ENCODE measurements at places on chromosomes 7 and 10.
A peak's percentile ranks its signal among the peaks of the same experiment; 100 is the strongest.

DNA sequence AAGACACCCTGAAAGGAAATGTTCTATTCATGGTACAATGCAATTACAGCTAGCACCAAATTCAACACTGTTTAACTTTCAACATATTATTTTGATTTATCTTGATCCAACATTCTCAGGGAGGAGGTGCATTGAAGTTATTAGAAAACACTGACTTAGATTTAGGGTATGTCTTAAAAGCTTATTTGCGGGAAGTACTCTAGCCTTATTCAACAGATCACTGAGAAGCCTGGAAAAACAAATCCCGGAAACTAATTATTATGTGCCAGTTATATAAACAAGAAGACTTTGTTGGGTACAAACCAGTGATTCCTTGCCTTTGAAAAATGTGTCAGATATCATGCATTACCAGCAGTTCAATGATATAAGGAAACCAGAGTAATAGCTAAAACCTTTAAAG is 160.1 kb downstream of the CFTR start:
- DNase-seq: no peak

DNA sequence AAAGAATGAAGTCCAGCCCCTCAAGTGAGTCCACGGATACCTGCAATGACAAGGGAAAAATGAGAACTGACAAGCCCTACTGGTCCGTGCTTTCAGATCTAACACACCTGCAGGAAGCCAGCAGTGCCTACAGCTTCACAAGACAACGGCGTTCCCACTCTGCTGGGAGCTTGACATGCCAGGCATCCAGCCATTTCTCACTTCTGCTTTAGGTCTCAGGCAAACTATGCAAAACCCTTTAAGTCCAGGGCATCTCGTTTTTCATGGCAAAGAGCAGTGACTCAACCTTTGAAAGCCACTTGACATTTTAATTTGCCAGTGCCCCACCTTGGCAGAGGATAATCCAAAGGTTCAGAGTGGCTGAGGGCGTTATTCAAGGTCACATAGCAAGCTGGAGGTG is 49.1 kb upstream of the GPAM start:
- DNase-seq: peak; percentile 77

DNA sequence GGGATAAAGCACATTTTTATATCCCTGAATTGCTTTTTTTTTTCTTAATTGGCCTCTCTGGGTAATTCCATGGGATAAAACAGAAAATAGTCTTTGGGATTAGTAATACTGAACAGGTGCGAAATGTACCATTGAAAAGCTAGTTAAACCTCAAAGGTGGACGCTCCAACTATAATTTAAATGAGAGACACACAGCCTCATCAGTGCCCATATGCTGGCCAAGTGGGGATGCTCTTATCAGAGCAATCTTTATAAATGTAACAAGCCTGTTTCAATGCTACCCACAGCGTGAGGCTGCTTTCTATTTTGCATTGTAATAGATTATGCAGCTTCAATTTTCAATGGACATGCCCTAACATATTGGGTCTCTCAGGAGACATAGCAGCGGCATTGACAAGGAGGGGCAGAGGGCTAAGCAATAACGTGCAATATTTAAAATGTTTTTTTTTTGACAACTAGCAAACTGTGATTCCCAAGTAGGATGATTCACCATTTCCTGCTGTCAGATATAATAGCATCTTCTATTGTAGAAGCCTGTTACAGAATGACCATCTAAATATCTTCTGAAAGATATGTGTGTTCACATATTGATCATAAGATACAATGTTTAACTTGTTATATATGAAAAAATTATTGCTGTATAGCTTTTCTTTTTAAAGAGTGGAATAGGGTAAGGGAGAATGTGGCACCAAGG is 91.3 kb upstream of the BET1 start:
- DNase-seq: no peak

GRCh38 chr7:102098986-102099385 is 187.7 kb upstream of the SH2B2 start:
- DNase-seq: no peak

DNA sequence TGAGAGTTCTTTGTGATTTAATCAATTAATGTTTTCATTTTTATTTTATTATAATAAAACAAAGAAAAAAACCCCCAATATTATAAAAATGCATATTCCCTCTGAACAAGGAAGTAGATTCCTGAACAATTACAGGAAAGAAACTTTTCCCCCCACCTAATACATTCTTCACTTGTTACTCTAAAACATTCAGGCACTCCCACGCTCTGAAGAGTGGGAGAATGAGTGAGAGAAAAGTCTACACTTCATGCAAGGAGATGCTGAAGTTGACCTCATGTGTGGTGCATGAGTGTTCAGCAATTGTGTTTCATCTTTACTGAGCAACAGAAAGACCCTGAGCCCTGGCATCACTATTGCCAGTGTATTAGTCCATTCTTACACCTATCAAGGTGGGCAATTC is 244.2 kb upstream of the IGFBP3 start:
- no peak for DNase-seq

GRCh38 chr10:22656036-22656435 is 58.3 kb downstream of the PIP4K2A start:
- DNase-seq: no peak

DNA sequence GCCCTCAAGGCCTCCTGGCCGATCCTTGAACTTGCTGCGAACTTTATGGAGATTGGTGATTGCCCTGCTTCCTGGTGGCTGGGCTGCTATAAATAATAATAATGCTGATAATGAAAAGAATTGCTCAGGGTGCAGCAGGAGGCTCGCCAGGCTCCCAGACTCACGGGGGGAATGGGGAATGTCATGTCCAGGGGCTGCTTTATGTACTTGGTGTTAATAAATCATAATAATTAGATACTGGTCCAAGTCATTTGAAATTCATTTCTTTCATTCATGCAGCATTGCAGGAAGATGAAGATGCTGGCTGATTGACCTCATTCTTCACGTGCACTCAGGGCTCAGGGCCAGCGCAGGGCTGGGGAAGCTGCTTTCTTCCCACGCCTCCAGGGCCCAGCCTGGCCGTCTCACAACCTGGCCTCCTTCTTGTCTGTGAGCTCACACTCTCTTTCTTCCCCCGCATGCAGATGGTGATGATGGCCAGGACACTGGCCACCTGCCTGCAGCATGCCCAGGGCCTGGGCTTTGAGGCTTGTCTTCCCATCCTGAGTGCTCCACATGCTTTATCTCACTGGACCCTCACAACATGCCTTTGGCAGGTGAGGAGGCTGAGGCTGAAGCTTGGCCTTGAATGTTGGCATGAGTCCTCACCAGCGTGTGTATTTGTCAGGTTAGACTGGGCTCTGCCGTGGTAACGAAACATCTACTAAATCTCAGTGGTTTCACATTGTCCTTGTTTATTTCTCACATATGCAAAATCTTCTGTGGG is 138.4 kb upstream of the TNS3 start:
- no peak for DNase-seq

GRCh38 chr10:49539320-49539885 is 482 bp upstream of the ERCC6 start:
- no peak for DNase-seq

- peak; percentile 47 for DNase-seq
These were observed 47.1 kb downstream of the INSIG1 start for GRCh38 chr7:155344618-155345433.

DNA sequence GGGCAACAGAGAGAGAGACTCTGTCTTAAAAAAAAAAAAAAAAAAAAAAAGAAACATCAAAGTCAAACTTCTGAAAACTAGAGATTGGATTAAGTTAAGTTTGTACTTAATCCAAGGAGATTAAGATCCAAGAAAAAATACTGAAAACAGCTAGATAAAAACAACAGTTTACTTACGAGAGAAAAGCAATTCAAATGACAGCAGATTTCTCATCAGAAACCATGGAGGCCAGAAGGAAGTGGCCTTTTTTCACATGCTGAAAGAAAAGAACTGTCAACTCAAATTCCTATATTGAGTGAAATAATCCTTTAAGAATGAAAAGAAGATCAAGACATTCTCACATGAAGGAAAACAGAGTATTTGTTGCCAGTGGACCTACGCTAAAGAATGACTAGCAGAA is 5.4 kb upstream of the CCDC71L start:
- DNase-seq: no peak

DNA sequence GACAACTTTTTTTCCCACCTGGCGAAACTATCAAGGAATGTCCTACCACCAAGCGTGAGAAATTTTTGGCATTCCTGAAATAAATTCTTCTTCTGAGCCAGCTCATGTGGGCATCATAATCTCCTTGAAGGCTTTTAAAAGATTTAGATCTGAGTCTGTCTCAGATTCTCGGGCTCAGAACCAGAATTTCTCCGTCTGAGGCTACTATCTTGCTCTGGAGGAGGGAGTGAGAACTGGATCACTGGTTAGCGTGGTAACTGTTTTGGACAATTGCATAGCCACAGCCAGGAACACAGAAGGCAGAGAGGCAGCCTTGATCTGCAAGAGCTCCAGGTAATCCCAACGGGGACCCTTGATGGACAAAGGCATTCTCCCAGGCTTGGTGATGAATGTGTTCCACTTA is 1.0 kb upstream of the PLAC9 start:
- DNase-seq: no peak

Data from MV-4-11 (cell line).